ENCODE measurements at places on chromosomes 5 and 9.

GRCh38 chr9:87720173-87720572, 5.7 kb upstream of the CTSL start:
- DNase-seq, result no peak

GRCh38 chr9:114072184-114073140, 5.6 kb downstream of the AMBP start:
- DNase-seq, result no peak

DNA sequence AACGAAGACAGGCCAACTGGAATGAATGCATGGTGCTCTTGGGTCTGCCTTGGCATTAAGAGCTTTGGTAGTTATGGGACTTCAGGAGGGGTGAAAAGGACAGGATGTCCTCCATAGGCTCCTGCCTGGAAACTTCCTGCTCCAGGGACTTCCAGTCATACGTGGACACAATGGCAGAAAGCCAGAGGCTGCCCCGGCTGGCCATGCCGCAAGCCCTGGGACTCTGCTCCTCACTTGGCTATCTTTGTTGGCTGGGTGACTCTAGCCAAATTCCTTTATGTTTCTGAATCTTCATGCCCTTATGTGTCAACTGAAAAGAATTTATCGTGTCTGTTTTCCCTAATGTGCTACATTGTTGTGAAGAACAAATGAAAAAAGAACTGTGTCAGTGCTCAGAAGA, 136.9 kb downstream of the SIL1 start:
- no peak for DNase-seq

DNA sequence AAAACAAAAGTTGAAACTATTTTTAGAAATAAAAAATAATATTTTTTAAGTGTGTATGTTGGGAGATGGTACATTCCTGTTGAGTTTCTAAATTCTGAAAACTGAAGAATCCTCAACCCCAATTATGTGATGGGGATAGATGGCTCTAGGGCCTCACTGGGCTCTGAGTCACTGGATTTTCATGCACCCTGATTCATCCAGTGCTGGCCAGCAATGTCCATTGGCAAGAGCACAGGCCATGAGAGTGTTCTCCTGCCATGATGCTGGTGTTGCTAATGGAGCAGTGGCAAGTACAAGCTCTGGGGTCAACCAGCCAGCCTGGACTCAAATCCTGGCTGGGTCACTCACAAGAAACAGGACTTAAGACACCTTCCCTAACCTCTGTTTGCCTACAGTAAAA, 23.3 kb downstream of the SMIM23 start:
- no peak for DNase-seq

DNA sequence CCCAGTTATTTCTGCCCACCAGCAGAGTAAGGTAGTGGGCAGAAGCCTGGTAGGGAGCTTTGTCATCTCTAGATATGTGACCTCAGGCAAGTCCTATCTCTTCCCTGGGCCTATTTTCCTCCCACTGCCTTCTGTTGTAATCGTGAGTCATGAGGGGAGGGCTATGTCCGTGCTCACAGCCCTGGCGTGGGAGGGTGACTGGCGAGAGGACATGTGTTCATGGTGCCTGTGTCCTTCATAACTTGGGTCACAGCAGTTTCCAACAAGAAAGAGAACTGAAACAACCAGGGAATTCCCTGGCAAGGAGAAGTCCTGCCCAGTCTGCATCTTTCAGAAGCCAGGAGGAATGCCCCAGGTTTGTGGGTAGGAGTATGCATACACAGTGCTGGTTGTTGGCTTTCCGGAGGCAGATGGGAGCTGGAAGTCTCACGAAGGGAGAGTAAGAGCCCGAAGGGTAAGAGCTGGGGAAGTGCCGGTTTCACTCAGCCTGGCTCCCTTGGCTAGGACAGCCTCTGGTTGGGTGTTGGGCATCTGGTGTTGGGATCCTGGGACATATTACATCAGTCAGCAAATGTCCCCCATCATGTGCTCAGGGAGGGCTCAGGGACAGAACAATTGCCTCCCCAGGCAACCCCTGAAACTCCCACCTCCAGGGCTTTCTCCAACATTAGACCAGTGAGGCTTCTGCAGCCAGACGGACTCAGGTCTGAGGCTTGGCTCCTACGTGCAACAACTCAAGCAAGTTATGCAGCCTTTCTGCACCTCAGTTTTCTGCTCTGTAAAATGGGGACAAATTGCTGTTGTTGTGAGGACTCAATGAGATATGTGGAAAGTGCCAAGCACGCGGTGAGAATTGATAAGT, 4.3 kb upstream of the TIFAB start:
- no peak for DNase-seq

DNA sequence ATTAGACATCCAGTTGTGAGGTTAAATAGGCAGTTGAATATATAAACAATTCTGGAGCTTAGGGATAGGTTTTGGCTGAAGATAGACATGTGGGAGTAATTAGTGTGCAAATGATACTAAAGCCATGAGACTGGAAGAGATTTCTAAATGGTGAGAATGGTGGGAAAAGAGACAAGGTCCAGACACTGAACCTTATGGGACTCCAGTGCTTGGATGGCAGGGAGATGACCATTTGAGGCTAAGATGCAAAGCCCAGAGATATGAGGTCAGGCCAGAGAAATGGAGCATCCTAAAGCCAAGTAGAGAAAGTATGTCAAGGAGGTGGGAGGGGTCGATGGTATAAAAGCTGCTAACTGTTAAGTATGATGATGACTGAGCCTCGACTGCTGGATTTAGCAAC, 115.6 kb downstream of the SEMA5A start:
- no peak for DNase-seq

DNA sequence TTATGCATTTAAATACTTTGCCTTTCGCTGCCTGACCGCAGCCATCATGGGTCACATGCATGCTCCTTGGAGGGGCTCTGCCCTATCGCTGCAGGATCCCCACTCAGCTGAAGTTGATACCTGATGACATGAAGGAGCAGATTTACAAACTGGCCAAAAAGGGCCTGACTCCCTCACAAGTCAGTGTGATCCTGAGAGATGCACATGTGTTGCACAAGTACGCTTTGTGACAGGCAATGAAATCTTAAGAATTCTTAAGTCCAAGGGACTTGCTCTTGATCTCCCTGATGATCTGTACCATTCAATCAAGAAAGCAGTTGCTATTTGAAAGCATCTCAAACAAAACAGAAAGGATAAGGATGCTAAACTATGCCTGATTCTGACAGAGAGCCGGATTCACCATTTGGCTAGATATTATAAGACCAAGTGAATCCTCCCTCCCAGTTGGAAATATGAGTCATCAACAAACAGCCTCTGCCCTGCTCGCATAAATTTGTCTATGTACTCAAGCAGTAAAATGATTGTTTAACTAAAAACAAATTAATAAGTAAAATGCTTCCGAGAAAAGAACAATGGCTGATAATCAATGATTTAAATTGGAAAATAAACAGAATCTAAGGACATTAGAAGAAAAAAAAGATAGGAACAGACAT, 41.6 kb upstream of the PPP2CA start:
- no peak for DNase-seq

GRCh38 chr5:180495292-180495691, 1.1 kb downstream of the CNOT6 start:
- no peak for DNase-seq

All from effector CD8-positive, alpha-beta T cell (primary cell).